Left lobe of liver (tissue), 2 donors: ENCODE measurements at places on chromosomes 7 and 10. TPM values are rescaled to one million over a fixed set of nuclear protein-coding genes. Genes with fewer than 3 reads are reported as not detected.

DNA sequence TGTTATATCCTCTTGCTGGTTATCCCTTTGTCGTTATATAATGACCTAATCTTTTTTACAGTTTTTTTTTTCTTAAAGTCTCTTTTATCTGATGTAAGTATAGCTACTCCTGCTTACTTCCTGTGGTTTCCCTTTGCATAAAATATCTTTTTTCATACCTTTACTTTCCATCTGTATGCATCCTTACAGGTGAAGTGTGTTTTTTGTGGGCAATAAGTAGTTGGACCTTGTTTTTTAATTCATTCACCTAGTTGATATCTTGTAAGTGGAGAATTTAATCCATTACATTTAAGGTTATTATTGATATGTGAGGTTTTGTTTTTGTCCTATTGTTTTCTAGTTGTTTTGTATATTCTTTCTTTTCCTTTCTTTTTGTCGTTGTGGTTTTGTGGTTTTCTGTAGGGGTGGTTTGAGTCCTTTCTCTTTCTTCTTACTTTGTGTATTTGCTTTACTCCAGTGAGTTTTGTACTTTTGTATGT is 168.6 kb downstream of the MLLT10 start:
- DNase-seq, result no peak

DNA sequence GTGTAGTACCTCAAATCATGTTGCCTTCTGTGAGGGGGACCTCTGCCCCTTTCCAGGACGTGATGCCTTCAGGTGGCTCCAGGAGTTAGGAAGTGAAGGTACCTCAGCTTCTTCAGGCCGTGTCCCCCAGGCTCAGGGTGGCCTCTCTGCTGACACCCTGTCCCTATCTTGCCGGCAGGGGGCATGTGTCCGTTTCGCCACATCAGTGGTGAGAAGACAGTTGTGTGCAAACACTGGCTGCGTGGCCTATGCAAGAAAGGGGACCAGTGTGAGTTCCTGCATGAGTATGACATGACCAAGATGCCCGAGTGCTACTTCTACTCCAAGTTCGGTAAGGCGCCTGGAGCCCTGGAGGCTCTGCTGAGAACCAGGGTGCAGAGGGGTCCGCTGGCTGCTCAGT is 9.2 kb downstream of the CPSF4 start:
- DNase-seq, result no peak

DNA sequence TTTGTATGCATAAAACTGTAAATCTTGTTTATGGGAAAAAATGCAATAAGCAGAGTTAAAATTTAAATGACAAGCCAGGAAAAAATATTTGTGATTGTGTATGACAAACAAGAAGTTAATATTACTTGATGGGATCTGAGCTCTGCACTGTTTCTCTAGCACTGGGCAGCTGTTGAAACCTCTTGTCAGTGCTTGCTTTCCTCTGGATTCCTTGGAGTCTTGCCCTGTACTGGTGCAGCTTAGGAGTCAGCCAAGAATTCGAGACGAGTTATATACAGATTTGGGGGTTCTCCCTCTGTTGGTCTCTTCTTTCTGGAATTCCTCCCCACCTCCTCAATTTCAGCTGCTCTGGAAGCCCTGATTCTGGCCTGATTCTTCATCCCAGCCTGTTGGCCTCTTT is 24.3 kb upstream of the OPN4 start:
- no peak for DNase-seq

Gene PAX4
- total RNA-seq, result not detected

Gene BCCIP
- total RNA-seq, result 25.3 TPM

Gene GTF2IRD1
- total RNA-seq, result 10.3 TPM
